T-helper 9 cell (primary cell): ENCODE measurements at places on chromosomes 11 and 22.

- no peak for DNase-seq
Observed at GRCh38 chr11:81840380-81840779, 893.3 kb downstream of the FAM181B start.

DNA sequence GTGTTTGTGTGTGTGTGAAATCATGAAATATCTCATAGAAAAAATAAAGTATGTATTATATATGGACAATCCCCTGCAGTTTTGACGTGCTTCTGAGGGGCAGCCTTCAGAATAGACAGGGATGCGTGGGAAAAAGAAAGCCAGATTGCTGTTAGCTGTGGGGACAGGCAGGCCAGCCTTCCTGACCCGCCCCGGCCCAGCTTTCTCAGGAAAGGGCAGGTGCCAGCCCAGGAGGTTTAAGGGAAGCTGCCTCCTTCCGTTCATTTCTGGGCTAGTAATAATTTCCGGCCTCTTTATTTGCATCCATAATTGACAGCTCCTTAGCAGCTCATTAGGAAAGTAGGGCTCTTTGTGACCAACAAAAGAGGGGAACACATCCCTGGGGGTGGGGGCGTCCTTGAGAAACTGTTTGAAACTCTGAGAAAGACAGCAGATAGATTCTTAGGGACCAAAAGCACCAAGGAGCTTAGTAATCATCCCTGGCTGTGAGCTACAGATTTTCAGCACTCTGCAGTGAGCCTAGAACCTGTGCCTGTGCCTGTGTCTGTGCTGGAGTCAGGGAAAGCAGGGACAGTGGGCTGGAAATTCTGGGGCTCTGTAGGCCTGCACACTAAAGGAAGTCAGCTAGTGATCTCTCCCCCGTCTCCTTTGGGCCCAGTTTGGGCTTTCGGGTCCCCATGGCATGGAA is 632.9 kb upstream of the CADM1 start:
- DNase-seq = no peak

DNA sequence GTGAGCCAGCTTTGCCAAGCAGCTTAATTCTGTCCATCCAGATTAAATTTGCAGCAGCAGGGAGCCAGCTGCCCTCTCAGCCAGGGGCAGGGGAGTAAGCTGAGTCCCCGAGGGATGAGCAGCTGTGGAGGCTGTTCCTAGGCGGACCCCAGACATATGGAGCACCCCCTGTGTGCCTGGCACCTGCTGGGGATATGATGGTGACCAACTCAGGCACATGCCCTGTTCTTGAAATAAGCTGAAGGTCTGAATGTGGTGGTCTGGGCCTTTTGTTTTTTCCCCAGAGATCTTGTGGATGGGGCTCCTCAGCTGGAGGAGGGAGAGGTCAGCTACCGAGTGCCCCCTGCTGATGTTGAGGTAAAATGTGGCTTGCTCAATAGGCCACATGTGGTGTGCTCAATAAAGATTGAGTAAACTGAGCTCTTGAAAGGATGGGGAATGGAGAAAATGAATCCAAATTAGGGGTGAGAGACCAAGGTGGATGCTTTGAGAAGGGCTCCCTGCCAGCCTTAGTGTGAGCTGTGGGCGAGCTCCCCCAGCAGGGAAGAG is 103.3 kb upstream of the NNMT start:
- DNase-seq = no peak

DNA sequence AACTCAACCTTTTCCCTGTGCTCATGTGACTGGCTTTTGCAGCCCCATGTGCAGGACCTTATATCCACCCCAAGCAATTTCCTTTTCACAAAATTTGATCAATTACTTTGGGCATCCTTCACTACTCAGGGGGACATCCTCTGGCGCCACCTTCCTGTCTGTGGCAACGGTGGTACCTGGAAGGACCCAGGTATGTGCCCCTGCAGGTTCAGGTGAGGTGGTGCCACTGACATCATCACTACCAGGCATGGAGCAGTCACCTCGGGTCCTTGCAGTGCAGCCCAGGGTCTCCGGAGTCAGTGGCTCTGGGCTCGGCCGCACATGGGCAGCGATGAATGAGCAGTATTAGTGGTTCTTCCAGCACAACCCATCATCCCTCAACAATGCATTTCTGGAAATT is 37.7 kb upstream of the B3GAT1 start:
- DNase-seq = no peak

- DNase-seq = no peak
Observed at GRCh38 chr11:66309475-66309874, 7.4 kb downstream of the CD248 start.

GRCh38 chr11:70604630-70605467 is 206.5 kb downstream of the CTTN start:
- DNase-seq = no peak
